AG04449 (cell line): ENCODE measurements at places on chromosomes 7 and 10.

DNA sequence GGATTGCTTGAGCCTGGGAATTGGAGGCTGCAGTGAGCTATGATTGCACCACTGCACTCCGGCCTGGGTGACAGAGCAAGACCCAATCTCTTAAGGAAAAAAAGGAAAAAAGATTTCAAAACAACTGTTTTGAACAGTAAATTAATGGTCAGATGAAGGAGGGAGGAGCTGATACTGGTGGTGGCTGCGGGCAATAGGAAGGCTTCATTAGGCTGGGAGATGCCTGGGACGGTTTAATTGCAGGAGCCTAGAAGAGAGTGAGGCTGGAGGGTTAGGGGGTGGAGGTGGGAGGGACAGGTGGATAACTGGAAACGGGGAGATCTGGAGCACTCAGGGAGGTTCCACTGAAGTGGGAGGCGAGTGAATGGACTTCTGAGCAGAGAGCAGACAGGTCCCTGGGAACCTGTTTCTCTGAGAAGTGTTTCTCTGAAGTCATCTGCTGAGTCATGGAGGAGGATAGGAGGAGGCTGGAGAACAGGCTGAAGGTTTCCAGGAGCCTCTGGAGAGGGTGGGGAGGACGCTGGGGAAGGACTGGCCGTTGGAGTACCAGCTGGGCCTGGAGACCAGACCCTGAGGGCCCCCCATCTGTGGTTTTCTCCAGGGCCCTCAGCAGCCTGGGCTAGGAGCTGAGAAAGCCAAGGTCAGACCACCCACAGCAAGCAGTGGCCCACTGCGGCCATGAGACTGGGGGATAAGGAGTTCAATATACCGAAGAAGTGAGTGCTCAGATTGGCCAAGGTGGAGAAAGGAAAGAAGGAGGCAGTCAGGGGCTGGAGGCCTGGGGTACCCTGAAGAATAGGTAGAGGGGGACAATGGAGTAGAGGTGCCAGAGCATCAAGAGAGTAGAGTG, 14.4 kb upstream of the YWHAG start:
- no peak for DNase-seq

- no peak for DNase-seq
These were observed 86.9 kb downstream of the VTI1A start for GRCh38 chr10:112533916-112534315.

- DNase-seq, result no peak
These were observed 873.9 kb upstream of the MBL2 start for GRCh38 chr10:53646525-53646924.

GRCh38 chr10:75955973-75956502, 524.6 kb downstream of the LRMDA start:
- DNase-seq, result no peak

GRCh38 chr7:12731214-12731656, 43.8 kb downstream of the ARL4A start:
- no peak for DNase-seq

- no peak for DNase-seq
These were observed 4.9 kb downstream of the NRCAM start for GRCh38 chr7:108451296-108451848.
